Temporal lobe (tissue), 4 donors: ENCODE measurements at places on chromosomes 6 and 20. TPM values are rescaled to one million over a fixed set of nuclear protein-coding genes. Genes with fewer than 3 reads are reported as not detected.

PHACTR1 gene
- 45.5 TPM for total RNA-seq

BNIP5 gene
- 0.25 TPM for total RNA-seq

RAD21L1 gene
- total RNA-seq = under 0.01 TPM

SLC17A4 gene
- under 0.01 TPM for total RNA-seq

OXT gene
- not detected for total RNA-seq

PAK1IP1 gene
- 17.0 TPM for total RNA-seq

AHI1 gene
- 36.1 TPM for total RNA-seq

MLIP gene
- total RNA-seq = 5.9 TPM

TRERF1 gene
- total RNA-seq = 3.2 TPM

DUSP22 gene
- 17.5 TPM for total RNA-seq

GJA10 gene
- not detected for total RNA-seq

GRM1 gene
- total RNA-seq = 12.8 TPM

EYS gene
- 2.0 TPM for total RNA-seq

PRICKLE4 gene
- total RNA-seq = 0.49 TPM

KIAA0408 gene
- 114 TPM for total RNA-seq
